Tongue (tissue), 3 donors: ENCODE measurements at places on chromosomes 11 and 22. TPM values are rescaled to one million over a fixed set of nuclear protein-coding genes. Genes with fewer than 3 reads are reported as not detected.

GRCh38 chr11:130518164-130518680 lies 69.8 kb downstream of the ADAMTS15 start:
- no peak for DNase-seq

Gene FGF4
- not detected for total RNA-seq

Gene OR5M8
- total RNA-seq, result not detected

- no peak for DNase-seq
Measured at GRCh38 chr11:75262436-75262835, 21.9 kb downstream of the TPBGL start.

- no peak for DNase-seq
Measured at GRCh38 chr22:46288846-46289243, 7.8 kb upstream of the GTSE1 start.

Gene HBB
- 162 TPM for total RNA-seq

GRCh38 chr22:47382164-47382890 lies 619.9 kb downstream of the TBC1D22A start:
- DNase-seq, result no peak

GRCh38 chr11:126607776-126608541 lies 252.5 kb downstream of the ST3GAL4 start:
- DNase-seq, result no peak

- DNase-seq, result no peak
Measured at GRCh38 chr11:47593492-47593933, 698 bp downstream of the C1QTNF4 start.

Gene OR4A16
- not detected for total RNA-seq

GRCh38 chr11:10072841-10073240 lies 221.2 kb downstream of the SBF2 start:
- DNase-seq, result no peak

DNA sequence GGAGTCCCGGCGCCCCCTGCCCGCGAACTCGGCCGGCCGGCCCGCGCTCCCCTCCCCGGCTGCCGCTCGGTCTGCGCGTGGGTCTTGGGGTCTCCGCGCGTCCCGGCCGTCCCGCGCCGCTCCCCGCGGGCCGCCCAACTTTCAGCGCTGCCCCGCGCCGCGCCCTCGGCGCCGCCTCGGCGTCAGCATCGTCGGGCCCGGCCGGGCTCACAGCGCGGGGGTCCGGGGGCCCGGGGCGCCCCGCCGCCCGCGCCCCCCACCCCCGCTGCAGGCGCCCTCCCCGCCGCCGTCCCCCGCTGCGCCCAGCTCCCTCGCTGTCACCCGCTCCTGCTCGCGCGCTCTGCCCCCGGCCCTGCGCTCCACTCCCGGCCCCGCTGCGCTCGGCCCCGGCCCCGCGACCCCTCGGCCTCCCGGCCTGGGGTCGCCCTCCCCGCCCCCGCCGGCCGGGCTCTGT lies at the start of gene KCNJ4:
Gene KCNJ4 (minus strand): TSS at position 124 of the 454 bp plus-strand sequence. CDS start 27,067 bp downstream, outside the sequence.
- DNase-seq, result no peak

Gene MFRP
- not detected for total RNA-seq

Gene PATE2
- not detected for total RNA-seq

DNA sequence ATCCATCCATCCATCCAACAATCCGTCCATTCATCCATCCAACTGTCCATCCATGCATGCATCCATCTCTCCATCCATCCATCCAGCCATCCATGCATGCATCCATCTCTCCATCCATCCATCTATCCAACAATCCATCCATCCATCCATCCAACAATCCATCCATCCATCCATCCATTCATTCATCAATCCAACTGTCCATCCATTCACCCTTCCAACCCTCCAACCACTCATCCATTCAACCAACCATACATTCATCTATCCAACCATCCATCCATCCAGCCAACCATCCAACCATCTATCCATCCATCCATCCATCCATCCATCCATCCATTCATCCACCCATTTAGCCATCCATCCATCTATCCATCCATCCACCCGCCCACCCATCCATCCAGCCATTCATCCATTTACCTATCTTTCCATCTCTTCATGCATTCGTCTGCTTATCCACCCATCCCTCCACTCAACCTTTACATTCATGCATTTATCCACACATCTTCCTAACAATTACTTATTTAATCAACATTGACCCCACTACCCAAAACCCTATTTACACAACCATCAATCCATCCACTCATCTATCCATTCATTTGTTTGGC lies 12.6 kb downstream of the CACNA1I start:
- no peak for DNase-seq

DNA sequence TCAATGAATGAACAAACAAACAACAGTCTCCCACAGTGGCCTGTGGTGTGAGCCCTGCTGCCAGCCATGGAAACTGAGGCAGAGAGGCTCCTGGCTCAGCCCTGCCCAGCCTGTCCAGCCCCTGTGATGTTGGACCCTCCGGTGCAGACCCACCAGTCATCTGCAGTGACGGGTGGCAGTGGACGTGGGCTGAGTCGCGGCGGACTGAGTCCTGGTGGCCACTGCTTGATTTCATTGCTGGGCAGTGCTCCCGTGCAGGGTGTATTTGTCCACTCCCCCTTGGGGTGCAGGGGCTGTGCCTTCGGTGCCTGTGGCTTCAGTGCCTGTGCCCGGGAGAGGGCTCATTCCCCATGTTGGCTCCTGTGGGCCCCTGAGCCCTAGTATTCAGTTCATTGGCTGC lies 31.9 kb upstream of the MUC5AC start:
- DNase-seq, result no peak

Gene SAA4
- not detected for total RNA-seq

Gene C11orf42
- not detected for total RNA-seq

Gene PRG2
- total RNA-seq, result not detected

DNA sequence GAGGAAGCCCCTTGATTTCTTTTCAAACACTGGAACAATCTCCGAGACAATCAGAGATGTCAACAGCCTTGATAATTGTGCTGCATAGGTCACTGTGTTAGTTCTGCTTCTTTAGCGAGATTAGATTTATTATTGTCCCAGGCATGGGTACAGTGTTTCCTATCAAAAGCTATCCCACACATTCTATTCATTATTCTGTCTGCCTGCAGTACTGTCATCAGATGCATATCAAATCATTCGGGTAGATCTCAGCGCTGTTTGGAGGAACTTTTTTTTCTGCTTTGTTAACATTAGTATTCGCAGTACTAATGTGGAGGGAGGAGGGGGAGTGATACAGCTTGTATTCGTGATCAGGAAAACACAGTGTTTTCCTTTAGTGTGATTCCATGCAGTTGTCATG lies 208.0 kb downstream of the C11orf91 start:
- no peak for DNase-seq

DNA sequence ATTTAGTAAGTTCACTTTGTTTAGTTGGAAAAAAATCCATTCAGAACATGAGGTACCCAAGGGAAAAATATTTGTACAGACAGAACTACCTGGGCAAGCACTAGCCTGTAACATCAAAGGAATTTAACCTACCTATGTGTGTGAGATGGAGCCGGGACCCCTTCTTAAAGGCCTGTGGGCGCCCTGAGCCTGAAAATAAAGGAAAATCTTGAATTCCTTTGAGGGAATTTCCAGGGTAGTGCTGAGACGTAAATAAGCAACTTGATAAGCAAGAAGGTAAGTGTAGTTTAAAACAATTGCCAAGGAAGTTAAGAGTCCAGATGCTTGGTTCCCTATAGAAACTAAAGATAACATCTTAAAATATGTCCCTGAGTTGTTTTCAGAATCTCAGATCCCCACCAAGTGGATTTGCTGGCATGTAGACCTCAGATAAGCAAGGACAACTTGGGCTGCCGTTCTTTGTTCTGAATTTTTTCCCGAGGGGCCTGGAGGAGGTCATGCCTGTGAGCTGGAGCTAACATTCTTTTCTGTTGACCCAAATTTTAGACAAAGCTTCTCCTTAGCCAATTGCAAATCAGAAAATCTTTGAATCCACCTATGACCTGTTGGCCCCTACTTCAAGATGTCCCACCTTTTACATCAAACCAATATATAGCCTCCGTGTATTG lies 31.0 kb downstream of the MED17 start:
- DNase-seq, result no peak
